GM06990 (cell line): ENCODE measurements at places on chromosomes 6 and 20.

DNA sequence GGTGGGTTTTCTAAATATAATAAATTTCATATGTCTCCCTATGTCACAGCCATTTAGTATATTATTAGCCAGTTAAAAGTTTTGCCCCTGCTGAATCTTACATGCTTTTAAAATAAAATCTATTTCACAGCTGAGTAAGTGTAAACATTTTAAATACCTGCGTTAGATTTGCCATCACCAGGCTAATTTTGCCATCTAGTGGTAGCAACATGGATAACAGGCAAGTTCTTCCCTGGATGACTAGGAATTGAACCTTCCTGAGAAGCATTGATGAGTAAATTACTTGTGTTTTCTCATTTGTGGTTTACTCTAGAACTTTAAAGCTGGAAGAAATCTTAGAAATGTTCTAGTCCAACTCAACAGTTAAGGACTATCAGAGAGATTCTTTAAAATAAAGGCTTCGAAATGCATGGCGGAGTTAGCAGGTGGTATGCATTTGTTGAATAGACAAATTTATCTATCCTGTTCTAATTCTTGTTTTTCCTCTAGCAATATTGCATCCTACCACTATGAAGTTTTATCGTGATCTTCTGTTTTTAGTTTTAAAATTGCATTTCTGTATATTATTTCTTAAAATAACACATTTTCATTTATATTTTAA, 2.6 kb downstream of the PRSS35 start:
- DNase-seq = no peak

DNA sequence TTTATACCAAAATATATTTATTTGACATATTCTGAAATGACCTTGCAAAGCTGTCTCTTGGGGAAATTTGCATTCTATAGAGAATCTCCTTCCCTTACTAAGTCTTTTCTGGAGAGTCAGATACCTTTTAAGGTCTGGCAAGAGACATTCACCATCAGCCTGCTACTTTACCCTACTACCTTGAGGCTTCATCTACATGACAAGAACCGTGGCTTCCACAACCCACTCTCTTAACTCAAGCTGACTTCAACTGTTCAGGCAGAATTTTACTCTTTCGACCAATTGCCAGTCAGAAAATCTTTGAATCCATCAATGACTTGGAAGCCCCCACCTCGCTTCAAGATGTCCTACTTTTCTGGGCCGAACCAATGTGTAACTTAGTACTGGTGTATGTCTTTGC, 314.2 kb downstream of the LAMA2 start:
- no peak for DNase-seq

- no peak for DNase-seq
Observed at GRCh38 chr6:105429676-105430075, 26.8 kb upstream of the PREP start.

GRCh38 chr6:73367761-73368355, 1.8 kb downstream of the OOEP start:
- no peak for DNase-seq

GRCh38 chr6:15993716-15994228, 135.1 kb upstream of the MYLIP start:
- no peak for DNase-seq

DNA sequence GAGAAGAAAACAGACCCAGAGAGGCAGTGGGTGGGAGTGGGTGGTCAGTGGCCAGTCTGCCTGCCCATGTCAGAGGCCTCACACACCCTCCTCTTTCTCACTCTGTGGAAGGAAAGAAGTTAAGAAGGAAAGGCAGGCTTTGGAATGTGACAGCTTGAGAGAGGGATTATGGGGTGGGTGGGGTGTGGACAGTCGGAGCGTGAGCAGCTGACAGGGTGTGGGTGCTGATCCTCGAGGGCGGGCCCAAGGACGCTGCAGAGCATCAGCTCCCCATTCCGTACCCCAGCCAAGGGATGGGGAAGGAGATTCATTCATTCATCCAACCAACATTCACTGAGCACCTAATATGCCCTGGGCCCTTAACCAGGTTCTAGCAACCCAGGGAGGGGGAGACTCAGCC, 4.8 kb downstream of the TGM6 start:
- DNase-seq = no peak

DNA sequence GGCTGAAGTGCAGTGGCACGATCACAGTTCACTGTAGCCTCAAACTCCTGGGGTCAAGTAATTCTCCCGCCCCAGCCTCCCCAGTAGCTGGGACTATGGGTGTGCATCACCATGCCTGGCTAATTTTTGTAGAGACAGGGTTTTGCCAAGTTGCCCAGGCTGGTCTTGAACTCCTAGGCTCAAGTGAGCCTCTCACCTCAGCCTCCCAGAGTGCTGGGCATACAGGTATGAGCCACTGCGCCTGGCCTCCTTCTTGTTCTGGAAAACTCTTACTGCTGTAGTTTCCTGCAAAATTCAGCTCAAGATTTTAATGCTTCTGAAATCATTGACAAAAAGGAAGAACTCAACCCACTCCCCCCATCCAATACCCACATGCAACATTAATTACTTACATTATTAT, 21.9 kb upstream of the KCNG1 start:
- DNase-seq = no peak

DNA sequence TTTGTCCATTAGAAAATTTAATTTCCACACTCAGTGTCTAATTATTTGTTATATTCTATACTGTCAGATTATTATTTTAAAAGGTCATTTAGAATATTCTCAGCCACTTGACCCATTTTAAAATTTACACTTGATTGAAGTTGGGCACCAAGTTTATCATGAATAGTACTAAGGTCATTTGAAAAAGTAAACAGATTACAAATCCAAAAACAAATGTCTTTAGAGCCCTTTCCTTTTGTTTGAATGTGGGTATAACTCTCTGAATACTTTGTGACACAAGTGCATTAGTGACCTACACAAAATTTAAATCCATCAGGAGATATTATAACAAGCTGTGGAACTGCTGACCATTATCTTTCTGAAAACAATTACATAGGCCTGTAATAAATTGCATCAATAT, 11.3 kb downstream of the HIVEP2 start:
- no peak for DNase-seq

DNA sequence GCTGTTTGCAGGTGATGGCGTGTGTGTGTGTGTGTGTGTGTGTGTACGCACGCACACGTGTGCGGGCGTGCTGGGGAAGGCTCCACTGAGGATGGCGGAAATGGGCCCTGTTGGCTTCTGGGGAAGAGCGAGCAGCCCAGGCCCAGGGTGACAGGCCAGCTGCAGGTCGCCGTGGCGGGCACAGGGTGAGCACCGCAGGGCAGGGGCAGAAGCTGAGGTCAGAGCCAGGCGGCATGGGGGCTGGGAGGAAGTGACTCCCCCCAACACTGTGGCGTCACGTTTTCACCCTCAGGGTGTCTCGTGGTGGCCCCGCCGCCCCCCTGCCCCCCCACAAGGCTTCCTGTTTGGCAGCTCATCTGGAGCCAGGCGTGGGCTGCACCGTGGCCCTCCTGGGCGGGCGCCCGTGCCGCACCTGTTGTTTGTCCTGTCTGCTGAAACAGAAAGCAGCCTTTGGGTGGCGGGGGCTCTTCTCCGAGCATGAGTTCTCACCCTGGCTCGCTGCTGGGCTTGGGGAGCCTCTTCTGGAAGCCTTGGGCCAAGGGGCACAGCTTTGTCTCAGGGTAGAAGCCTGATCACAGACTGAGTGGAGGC, 7.1 kb downstream of the RBM38 start:
- peak; percentile 96 for DNase-seq

GRCh38 chr6:63471654-63472053, 100.6 kb upstream of the LOC128125822 start:
- no peak for DNase-seq

- DNase-seq = no peak
Observed at GRCh38 chr20:35267092-35267491, 10.8 kb downstream of the MMP24OS start.
